ENCODE measurements at places on chromosomes 4 and X.

DNA sequence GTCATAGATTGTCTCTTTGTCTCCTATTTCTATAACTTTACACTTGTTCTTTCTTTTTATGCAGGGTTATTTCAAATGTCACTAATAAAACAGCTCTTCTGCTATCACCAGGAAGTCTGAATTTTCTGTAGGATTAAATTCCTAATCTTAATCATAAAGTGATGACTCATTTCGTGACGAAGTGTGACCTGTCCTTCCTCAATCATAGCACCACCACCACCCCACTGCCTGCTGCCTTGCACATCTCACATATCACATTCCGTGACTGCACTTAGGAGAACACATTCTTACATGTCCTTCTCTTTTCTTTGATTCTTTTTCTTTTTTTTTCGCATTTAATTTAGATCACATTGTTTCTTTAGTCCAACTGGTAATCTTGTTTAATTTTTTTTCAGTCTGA lies 57.7 kb upstream of the UGT2B7 start:
- H3K27ac ChIP-seq = no peak overlapping the region
- no peak overlapping the region for H3K4me3 ChIP-seq
- H3K4me1 ChIP-seq = no peaks in the 10 kb centered on the region
- no peaks in the 10 kb centered on the region for H3K27me3 ChIP-seq
- H3K36me3 ChIP-seq = no peaks in the 10 kb centered on the region

- peaks cover 31% of the 10 kb centered on the region for H3K4me1 ChIP-seq
- no peak for DNase-seq
- H3K27me3 ChIP-seq = no peaks in the 10 kb centered on the region
- no peak overlapping the region for H3K27ac ChIP-seq
- H3K4me3 ChIP-seq = peak overlapping the region; percentile 61
- H3K36me3 ChIP-seq = no peaks in the 10 kb centered on the region
These were observed 209.3 kb downstream of the SOWAHB start for GRCh38 chr4:76688619-76689144.

GRCh38 chrX:11770320-11770719 lies 12.3 kb downstream of the MSL3 start:
- no peaks in the 10 kb centered on the region for H3K4me1 ChIP-seq
- H3K36me3 ChIP-seq = peaks cover 22% of the 10 kb centered on the region
- H3K27me3 ChIP-seq = no peaks in the 10 kb centered on the region
- no peak for DNase-seq
- H3K27ac ChIP-seq = no peak overlapping the region

- no peak overlapping the region for H3K27ac ChIP-seq
These were observed 9.1 kb upstream of the ELF4 start for GRCh38 chrX:130119312-130119898.
